ENCODE measurements at places on chromosomes 5 and 9.

DNA sequence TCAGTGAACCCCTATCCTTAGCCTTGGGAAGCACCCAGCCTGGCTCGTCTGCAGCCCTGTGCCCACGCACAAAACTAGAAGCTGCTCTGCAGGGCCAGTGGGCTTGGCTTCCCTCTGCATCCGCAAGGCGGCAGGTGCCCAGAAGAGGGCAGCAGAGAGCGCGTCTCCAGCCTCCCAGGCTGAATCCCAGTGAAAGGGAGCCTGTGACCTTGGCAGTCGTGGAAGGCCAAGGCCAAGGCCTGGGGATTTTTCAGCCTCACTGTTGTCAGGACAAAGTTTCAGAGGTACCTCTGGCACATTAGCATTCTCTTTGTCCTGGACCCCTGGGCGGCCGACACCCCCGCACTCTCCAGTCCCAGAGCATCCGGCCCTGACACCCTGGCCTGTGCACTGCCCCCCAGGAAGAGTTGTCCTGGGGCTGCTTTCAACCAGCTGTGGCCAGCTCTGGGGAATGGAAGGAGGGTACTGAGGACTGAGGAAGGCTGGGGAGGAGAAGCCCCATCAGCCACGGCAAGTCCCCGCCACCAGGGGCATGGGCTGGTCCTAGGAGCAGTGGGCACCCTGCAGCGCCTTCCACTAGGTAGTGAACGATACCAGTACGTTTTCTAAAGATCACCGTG lies 63.6 kb upstream of the IL17B start:
- peak; percentile 90 for DNase-seq

DNA sequence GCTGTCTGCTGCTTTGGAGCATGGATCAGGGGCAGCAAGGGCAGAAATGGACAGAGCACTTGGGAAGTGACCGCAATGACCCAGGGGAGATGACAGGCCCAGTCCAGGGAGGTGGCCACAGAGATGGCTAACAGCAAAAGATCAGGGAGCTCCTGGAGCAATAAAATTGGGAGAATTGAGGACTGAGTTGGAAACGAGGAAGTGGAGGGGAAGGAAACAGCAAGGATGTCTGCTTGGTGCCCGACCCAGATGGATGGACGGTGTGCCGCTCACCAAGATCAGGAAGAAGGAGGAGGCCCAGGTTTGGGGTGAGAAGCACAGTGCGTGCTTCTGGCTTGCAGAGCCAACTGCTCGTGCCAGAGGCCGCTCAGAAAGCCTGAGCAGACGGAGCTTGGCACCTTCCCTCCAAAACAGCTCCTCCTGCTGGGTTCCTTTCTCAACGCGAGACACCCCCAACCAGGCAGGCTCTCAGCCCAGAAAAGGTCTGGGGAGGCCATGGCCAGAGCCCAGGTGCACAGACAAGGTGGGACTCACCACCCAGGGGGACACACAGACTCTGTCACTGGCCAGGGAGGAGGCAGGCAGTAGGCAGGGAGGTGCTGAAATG lies 1.7 kb upstream of the SLC34A1 start:
- peak; percentile 69 for DNase-seq

- no peak for DNase-seq
Measured at GRCh38 chr9:137945581-137945980, 68.0 kb downstream of the CACNA1B start.

DNA sequence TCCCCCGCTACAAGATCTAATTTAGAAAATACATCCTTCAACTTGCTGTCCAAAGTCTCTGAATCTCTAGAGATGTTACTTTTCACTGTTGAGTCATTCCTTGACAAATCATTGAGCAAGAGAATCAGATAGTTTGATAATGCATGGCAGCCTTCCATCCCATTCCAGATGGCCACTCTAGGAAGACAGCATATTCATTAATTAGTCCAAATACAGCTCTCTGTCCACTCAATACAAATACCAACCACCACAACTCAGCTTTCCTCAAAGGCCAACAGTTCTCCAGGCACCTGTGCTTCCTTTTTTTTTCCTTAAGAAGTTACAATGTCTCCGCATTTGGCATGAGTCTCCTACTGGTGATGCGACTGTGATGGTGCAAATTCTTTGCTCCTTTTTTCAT lies 72.3 kb downstream of the DROSHA start:
- no peak for DNase-seq

DNA sequence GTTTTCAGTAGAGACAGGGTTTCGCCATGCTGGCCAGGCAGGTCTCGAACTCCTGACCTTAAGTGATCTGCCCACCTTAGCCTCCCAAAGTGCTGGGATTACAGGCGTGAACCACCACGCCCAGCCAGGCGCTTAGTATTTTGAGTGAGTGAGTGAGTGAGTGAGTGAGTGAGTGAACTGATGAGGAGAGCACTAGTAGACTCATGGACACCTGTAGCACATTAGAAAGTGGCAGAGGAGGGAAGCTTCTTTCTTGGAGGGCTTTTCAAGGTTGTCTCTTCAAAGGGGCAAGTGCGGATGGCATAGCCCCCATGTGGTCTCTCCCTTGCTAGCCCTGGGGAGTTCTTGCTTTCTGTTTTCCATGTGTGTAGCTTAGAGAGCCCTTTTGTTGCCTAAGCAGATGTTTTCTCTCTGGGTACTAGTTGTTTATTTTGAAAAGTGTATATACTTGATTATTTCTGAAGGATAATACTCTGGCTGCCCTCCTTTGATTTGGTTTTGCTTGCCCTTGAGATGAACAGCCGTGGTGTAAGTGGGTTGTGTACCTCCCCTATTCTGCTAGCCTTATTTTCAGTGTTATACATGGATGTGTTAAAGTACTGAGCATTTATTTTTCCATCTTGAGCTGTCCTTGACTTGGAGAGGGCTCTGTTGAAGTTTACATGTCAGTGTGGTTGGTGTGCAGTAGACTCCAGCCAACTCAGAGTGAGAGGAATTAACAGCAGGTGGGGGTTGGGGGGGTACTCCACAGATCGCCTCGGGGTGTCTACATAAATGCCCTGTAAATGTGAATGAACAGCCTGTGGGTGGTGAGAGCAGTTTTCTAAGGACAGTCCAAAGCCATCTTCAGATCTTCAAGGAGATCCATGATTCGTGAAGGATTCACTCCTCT lies 35.5 kb downstream of the PRRC2B start:
- DNase-seq: no peak

- DNase-seq: no peak
Measured at GRCh38 chr9:36046923-36047322, 10.2 kb downstream of the RECK start.

GRCh38 chr5:5497152-5497788 lies 74.8 kb downstream of the ICE1 start:
- peak; percentile 83 for DNase-seq

DNA sequence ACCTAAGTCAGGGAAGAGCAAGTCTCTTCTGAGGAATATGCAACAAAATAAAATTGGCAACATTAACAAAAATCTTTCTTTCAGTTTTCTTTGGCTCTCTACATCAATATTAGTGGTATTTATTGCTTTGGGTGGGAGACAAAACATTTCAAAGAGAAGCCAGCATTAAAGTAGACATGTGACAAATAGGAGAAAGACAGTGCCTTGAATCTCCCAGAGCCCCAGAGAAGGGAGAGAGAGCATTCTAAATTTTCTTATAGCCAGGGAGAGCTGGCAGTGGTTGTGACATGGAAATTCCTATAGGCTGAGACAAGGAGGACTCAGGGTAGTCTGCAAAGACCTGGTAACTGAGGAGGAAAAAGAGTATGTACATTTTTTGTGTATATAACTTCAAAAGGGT lies 79.4 kb upstream of the NREP start:
- no peak for DNase-seq

DNA sequence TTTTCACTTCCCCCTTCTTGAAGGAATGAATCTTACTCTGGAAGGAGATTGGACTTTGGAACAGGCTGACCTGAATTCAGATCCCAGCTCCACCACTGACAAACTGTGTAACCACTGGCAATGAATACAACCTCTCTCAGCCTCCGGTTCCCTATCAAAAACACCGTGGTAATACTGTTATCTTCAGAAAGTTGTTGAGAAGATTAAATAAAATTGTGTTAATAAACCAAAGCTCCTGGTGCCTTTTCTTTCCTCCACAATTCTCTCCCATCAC lies 99.7 kb upstream of the RAI14 start:
- no peak for DNase-seq

GRCh38 chr5:97009212-97009898 lies 73.5 kb downstream of the LNPEP start:
- peak; percentile 70 for DNase-seq

- no peak for DNase-seq
Measured at GRCh38 chr5:124859027-124859426, 112.6 kb upstream of the ZNF608 start.

DNA sequence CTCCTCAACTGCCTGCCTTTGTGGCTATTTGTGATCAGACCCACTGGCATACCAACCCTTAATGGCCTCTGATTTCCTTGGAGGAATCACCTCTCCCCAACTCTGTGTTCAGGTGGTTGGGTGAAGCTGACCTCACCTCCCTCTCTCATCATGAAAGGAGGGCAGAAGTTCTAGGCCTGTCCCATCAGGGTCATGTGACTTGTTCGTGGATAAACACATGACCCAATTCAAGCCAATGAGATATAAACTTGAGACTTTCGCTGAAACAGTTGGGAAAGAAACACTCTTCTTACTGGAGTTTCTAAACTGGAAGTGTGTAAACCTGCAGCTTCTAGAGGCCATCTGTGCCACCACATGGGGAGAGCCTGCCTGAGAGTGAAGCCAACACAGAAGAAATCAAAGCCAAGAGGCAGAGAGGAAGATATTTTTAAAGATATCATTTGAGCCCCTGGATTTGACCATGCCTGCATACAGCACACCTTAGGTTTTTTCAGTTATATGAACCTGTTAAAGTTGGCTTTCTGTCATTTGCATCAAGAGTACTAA lies 5.8 kb downstream of the GABBR2 start:
- no peak for DNase-seq

- DNase-seq: no peak
Measured at GRCh38 chr9:127061411-127061810, 61.0 kb downstream of the ANGPTL2 start.

DNA sequence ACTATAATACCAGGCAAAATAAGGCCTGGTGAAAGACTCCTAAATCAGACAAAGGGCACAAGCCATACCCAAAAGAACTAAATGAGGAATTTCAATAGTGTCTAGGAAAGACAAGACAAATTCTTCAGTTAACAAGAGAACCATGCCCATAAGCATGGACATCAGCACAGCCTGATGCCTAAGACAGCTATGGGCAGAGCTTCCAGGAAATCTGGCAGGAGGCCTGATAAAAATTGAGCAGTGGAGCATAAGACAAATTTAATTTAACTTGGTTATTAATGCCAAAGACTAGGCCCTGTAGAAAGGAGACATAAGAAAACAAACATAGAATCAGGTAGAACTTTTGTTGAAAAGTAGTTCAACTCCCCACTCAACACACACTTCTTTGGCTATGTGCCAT lies 17.3 kb downstream of the KLHL3 start:
- no peak for DNase-seq

GRCh38 chr9:34546102-34546833 lies 23.5 kb upstream of the ENHO start:
- DNase-seq: no peak

DNA sequence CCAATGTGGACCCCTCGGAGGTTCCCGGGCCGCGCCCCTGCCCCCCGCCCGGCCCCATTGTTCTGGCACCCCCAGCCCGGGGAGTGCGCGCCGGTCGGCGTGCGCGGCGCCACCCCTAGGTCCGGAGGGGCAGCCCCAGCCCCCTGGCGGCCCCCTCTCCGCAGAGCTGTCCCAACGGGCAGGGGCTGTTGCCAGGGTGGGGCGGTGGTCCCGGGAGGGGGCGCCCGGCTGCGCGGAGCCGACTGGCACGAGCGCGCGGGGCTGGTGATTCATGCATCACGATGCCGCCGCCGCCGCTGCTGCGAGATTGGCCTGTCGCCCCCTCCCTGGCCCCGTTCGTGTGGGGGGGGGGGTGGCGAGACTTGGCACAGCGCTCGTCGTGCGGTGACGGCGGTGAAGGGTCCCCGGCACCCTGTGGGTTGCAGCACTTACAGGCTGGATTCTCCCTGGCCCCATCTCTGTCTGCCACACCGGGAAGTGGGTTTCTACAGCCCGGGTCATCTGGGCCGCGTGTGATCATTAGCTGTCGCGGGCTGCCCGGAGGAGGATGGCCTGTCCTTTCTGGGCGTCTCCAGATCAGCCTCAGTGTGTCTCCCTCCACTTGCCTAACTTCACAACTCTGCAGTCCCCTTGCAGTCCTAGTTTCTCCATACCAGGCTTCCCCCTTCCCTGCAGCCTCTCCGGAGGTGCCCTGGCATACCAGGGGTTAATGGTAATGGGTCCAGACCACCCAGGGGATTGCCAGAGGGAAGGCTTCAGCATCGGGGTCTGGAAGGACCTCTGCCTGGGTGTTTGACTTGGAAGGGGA lies 858 bp downstream of the NCS1 start:
- DNase-seq: no peak

DNA sequence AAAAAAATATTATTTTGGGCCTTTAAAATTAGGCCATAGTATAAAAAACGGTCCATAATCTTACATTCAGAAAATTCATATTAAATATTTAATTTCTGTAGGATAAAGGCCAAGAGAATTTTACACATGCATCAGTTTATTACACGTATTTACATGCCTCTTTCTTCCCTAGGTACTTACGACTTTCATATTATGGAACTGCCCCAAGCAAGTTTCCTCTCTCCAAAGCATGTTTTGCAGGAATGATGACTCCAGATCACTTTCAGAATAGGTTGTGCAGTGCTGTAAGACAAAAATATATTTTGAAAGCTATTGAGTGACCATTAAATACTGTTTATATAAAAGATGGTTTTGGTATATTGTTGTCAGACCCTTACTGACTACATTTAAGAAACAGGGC lies 61.8 kb downstream of the WDR36 start:
- no peak for DNase-seq

DNA sequence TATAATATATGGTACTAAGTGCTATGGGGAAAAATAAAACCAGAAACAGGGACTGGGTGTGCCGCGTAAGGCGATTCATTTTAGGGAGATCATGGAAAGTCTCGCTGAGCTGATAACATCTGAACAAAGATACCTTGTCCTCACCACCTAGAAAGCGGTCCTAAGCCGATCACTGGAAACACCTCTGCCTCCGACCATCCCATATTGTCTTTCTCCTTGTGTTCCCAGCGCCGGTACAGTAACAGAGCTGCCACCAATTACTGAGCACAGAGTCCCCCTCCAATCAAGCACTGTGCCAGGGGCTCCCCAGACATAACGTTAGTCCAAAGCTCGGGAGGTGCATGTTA lies 704 bp downstream of the CCDC112 start:
- no peak for DNase-seq

DNA sequence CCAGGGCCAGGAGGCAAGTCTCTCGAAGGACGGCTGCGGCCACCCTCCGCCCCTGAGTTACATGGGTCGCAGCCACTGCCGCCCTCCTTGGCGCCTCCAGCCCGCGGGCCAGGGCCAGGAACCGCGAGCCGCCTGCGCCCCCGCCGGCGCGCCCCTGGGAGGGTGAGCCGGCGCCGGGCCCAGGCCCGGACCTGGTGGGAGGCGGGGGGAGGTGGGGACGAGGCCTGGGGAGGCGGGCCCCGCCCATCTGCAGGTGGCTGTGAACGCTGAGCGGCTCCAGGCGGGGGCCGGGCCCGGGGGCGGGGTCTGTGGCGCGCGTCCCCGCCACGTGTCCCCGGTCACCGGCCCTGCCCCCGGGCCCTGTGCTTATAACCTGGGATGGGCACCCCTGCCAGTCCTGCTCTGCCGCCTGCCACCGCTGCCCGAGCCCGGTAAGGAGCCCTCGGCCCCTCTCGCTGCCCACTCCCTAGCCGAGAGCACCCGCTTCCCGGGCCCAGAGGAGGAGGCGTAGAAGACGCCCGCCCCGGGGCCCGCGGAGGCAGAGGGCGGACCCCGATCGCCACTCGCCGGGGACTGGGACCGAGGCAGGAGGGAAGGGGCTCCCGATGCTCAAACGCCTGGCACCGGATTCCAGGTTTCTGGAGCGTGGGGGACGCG lies at the start of gene ASS1:
Gene ASS1 (plus strand): TSS at position 397 of the 657 bp plus-strand sequence. CDS start 7,268 bp downstream, outside the sequence.
- DNase-seq: peak; percentile 90

GRCh38 chr5:72485430-72485974 lies 21.7 kb downstream of the ZNF366 start:
- no peak for DNase-seq
